AG09309 (cell line): ENCODE measurements at places on chromosomes 5 and 9.

DNA sequence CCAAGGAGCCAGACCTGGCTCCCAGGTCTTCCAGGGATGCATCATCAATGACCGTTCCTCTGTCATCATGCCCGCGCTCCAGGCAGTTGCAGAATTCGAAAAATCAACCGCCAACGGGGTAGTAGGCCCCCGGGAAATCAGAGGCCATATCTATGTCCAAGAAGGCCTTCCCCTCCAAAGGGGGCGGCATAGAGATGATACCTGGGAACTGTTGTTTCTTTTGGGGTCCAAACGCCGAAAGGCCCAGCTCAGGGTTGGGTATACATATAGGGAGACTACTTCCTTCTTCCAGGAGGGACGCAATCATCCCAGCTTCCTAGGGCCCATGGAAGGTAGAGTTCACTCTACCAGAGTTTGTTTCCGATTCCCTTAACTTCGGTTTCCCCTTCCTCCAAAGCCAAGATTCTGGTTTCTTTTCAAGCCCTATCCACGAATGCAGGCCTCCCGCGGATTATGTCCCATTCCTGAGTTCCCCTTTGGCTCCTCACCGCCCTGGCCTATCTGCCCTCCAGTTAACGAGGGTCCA is 754 bp downstream of the DCAF12 start:
- DNase-seq = no peak

DNA sequence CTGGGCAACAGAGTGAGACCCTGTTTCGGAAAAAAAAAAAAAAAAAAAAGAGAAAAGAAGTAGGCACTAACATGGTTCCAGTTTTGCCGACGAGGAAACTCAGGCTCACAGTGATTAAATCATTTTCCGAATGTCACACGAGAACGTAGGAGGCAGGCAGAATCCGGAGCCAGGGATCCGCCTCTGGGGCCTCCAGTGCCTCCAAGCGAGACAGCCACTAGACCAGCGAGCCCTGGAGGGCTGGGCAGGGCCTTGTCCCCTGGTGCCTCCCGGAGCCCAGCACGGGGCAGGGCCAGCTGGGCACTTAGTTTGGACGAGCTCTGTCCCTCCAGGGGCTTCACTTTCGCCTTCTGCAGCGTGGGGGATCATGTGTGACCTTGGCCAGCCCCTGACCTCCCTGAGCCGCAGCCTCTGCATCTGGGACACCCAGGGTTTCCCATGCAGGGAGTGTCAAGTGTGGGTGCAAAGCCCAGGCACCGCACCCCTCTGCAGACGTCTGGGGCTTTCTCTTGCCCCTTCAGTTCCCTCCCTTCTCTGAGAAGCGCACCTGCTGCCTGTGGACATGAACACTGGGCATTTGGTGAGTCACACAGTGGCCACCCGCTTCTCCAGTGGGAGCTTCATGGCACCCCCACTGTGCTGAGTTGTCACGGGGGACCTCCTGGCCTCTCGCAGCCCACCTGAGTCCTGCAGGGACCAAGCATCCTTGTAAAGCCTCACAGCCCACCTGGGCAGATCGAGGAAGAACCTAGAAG is 80.3 kb downstream of the RXRA start:
- DNase-seq = no peak

- no peak for DNase-seq
These were observed 3.2 kb downstream of the SGTB start for GRCh38 chr5:65718576-65719310.

DNA sequence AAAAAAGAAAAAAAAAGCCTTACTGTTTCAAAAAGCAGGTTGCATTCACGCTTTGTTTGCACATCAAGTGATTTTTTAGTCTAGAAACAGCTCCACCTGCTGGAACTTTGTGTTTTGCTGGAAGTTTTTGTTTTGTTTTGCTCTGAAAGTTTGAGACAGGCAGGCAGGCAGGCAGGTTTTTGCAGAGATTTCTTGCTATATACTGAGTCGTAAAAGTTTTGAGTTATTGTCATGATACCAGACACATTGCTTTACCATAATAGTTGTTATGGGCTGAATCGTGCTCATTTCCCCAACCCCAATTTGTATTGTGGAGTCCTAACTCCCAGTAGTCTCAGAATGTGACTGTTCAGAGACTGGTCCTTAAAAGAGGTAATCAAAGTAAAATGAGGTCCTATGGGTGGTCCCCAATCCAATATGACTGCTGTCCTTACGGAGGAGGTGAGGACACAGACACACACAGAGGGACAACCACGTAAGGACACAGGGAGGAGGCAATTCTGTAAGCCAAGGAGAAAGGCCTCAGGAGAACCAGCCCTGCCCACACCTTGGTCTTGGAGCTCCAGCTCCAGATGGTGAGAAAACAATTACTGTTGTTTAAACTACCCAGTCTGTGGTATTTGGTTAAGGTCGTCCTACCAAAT is 20.9 kb downstream of the OR2Y1 start:
- peak; percentile 3 for DNase-seq

DNA sequence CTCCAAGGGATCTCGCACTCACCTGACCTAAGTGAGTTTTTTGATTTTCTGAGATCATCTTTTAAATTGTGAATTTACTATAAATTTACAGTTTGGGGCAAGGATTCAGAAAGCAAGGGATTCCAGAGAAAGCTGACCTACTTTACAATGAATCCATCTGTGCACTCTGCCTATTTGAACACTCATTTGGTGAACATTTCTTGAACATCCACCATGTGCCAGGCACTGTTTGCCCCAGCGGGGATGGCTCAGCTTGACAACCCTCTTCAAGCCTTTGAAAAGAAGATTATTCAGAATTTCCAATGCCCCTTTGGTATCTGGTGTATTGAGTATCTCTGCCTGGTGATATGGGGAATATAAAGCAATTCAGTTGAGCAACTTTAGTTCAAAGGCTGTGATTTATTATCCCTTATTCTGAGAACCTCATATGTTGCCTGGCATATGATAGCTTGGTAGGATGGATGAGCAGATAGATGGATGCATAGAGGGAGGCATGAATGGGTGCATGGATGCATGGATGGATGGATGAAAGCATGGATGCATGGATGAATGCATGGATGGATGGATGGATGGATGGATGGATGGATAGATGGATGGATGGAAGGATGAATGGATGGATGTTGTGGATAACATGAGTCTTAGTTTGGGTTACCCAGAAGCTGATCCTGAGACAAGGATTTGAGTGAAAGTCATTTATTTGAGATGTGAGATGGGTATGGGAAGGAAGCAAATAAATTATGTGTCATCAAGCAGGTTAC is 149.7 kb upstream of the ZNF366 start:
- no peak for DNase-seq

DNA sequence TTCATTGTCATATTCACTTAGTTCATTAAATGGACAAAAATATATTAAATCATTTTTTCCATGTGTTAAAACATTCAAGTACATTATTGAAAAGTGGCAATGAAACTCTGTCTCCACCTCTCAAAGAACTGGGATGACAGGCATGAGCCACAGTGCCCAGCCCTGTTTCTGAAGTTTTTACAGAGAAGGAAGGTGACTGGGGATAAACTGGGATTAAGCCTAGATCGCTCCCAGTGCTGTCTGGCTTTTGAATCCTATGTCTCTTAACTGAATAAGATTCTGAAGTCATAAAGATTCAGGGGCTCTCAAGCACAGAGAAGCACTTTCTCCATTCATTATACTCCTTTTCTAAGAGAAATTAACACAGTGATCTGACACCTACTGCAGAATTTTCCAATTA is 88.3 kb downstream of the SLC38A9 start:
- no peak for DNase-seq
